ENCODE measurements at places on chromosomes 4 and X.

- DNase-seq = no peak
Observed at GRCh38 chr4:67935888-67936287, 27.4 kb downstream of the TMPRSS11A start.

- DNase-seq = no peak
Observed at GRCh38 chr4:158995040-158995439, 107.8 kb upstream of the RAPGEF2 start.

DNA sequence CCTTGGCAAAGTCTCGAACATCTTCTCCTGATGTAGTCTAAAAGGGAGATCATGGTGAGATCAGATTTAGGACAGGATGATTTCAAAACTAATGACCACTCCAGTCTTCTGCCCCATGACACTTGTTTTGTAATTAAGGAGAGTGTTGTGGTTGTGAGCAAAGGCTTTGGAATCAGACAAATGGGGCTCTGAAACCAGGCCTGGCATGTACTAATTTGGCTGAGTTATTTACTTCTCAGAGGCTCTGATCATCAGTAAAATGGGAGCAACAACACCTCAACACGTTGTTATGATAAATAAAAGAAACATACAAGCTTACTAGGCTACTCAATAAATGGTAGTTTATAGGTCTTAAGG lies 106.9 kb upstream of the FTHL17 start:
- no peak for DNase-seq

DNA sequence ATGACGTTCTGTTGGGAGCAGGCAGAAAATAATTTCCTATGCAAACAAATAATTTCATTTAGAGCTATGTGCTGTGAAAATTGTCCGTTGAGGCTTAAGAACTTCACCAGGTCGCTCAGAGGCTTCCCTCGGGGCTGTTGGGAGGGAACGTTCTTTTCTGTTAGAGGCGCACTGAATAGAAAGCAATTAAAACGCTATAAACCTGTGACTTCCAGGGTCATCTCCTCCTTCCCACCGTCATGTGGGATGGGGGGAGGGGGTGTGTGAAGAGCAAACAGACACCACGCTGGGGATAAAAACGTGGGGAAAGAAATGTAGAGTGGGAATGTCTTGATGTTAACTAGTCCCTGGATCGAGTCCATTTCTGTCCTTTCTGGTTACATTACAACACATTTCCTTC lies 35.2 kb upstream of the ZNF518B start:
- DNase-seq = no peak

DNA sequence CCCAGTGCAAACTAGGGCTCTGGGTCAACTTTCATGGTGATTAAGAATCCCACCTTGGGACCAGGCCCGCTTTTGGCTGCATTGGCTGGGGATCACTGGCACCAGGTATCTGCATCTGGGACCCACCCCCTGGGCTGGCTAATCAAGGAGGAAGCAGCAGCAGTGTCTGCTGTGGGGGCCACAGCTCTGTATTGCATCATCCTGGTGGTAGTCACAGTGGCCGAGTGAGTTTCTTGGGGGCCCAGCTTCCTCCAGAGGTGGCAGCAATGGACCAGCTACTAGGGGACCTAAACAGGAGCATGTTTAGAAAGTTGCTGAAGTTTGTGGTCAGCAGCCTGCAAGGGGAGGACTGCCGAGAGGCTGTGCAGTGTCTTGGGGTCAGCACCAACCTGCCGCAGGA lies 15.7 kb downstream of the LNX1 start:
- DNase-seq = no peak
